Mucosa of descending colon (tissue), 3 donors: ENCODE measurements at places on chromosomes 2 and 18. TPM values are rescaled to one million over a fixed set of nuclear protein-coding genes. Genes with fewer than 3 reads are reported as not detected.

GRCh38 chr2:53130441-53130943 lies 637.1 kb upstream of the CHAC2 start:
- no peak for DNase-seq

- no peak for DNase-seq
Measured at GRCh38 chr2:147100406-147101035, 744.3 kb upstream of the ACVR2A start.

GRCh38 chr2:23595601-23596251 lies 210.7 kb downstream of the KLHL29 start:
- DNase-seq: no peak

GRCh38 chr2:100875516-100876230 lies 55.7 kb downstream of the NPAS2 start:
- no peak for DNase-seq

DNA sequence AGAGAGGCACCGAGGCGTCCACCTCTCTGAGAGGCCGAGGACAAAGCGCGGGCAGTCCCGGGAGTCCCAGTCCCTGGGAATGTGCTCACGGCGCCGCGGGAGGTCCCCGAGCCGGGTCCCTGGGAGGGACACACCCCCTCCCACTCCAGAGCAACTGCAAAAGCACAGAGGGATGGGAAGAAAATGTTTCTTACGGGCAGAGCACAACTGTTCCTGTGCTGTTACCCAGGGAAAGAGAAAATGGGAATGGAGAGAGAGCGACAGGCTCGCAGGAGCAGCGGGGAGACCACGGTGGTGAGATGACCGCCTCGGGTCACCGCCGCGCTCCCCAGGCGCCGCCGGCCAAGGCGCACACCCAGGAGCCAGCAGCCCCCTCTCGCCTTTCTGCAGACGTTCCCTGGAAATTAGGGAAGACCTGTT lies 1.2 kb upstream of the BCL11A start:
- DNase-seq: peak; percentile 64

- no peak for DNase-seq
Measured at GRCh38 chr2:6523476-6523875, 342.2 kb downstream of the CMPK2 start.

DNA sequence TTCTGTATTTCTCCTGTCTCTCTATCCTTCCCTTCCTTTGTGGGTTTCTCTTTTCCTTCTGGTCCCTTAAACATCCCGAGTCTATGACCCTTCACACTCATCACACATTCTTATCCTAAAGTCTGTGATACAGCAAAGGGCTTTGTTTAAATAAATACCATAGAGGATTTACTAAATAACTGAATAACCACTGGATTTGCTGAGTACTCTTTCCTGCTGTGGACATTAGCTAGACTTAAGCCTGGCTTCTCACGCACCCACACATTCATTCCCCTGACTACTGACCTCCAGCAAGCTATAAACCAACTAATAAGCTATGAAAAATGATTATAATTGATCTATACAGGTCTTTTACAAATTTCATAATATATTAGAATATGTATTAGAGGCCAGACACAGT lies 76.6 kb downstream of the COL4A3 start:
- no peak for DNase-seq

DNA sequence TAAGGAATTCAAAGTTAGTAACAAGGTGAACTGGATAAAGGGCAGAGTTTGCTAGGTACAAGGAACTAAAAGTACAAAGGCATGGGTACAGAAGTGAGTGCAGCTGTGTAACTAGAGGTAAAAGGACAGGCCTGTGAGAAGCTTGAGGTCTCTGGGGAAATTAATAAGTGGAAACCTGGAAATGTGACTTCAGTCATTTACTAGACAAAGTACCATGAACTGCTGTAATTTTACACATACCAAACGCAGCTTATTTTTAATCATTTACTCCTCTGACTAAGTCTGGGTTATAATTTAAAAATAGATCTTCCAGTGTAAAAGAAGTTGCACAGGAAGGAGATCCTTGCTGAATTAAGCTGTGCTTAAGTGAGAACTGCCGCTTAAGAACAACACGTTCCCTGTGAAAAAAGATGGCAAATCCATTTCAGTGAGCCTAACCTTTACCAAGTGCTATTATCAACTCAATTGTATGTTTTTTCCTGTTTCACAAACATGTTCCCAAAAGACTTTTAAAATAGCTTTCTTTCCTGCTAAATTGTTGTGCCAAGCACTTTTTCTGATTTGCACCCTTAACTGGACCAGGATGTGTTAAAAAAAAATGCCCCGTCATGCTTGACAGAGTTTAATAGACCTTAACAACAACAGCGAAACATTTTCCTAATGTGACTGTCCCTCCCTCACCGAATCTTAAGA lies 44.3 kb downstream of the CALCRL start:
- DNase-seq: no peak

DNA sequence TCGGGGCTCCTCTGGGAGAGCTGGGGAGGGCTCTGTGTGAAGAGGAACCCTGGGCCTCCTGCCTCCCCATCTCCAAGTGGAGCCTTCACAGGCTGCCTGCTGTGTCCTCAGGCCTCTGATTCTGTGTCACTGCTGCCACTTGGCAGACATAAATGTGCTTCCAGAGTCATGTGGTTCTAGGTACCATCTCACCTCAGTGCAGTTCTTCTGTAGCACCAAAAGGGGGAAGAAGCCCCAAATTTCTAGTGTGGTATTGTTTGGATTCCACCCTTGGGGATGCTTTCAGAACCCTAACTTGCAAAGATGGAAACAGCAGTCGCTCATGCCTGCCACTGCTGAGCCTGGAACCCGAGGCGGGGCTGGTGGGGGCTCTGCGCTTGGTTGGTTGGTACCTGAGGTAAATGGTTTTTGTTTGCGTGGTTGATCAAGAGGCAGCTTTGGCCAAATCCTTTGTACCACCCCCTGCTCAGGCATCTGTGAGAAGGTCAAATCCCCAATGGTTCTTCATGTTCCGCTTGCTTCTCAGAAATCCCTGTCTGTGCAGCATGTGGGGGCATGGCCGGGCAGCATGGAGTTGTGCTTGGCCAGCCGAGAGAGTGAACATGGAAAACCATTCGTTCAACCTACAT lies 27.5 kb downstream of the COA5 start:
- DNase-seq: no peak

DNA sequence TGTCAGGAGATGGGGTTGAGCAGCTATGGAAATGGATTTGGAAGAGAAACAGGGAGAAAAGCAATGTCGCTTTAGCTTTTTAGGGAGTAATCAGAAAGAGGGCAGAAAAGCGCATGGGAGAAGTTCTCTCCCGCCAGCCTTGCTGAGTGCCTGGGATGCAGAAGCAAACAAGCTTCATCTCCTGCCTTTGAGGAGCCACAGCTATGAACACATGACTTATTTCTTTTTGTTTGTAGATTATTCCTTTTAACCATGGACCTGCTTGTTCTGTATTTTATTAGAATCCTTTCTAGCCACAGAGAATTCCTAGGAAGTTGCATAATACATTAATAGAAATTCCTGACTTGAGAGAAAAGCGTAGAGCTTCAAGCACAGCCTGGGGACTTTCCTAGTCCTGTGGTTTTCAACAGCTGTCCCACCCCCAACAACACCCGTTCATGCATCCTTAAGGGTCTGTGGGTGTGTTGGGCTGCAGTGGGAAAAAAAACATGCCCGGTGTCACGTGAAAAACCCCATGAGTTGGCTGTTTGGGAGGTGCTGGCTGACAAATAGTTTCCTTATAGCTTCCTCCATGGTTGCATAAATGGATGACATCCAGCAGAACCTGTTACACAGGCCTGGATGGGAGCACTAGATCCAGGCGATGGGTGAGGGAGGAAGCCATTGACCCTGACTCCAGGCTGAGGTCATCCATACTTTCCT lies 14.9 kb downstream of the SLC9A4 start:
- peak; percentile 82 for DNase-seq

The PDCD1 gene
- 0.70 TPM for total RNA-seq

DNA sequence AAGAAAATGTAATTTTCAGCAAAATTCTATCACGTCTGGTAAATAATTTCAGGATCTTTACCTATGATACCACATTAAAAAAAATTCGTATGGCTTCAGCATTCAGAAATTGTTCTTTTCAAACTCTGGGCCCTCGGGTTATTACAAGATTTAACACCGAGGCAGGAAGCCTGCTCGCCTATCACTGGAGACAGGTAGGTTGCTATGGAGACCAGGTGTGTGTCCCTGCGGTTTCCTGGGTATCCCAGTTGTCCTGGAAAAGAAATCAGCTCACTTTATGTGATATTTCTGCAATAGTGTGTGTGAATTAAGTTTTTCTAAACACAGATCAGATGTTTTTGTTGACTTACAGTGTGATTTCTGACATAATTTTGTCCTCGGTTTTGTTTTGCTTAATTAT lies 14.2 kb downstream of the HPCAL1 start:
- DNase-seq: no peak
